ENCODE measurements at places on chromosomes 5 and 9.

DNA sequence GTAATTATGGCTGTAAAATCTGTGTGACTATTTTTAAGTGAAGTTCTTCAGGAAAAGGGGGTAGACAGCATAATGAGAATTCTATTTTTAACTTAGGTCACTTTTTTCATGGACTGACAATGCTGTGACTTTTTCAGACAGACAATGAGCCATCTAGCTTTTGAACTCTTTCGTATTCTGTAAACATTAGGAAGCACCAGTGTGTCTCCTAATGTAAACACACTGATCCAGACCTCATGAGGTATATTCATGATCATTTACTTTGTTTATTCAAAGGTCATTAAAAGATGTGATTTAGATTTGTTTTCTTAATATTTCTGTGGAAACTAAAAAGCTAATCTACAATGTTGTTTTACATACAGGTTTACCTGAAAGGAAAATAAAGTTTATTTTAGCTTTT lies 352.6 kb downstream of the ADGRV1 start:
- no peak for ATAC-seq

DNA sequence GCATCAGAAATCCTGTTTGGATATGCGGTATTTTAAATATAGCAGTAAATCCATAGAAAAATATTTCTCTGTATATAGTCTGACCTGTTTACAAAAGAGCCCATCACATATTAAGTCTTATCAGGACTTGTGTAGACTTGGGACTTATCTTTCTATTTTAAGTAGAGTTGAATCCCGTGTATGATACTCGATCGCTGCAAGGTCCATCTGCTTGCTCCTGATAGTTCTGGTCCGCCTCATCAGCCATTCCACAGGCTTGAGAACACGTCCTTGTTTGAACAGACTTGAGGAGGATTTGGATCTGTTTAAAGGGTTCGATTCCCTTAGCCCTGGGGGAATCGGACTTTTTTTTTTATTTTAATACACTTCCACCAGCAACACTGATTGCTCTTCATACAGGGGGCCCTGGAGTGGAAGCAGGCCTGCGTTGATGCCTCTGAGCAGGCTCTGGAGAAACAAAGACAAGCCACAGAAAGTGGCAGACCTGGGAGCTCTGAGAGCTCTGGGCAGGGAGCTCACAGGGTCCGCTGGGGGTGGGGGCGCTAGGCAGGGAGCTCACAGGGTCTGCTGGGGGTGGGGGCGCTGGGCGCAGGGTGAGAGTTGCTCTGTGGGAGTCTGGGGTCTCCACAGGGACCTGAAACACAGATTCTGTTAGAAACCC lies 112.2 kb downstream of the MVB12B start:
- no peak for ATAC-seq

- ATAC-seq: no peak
These were observed 31.7 kb downstream of the ADRB2 start for GRCh38 chr5:148858106-148858505.

- no peak for ATAC-seq
These were observed 163.7 kb upstream of the TRPC7 start for GRCh38 chr5:136529081-136529480.

DNA sequence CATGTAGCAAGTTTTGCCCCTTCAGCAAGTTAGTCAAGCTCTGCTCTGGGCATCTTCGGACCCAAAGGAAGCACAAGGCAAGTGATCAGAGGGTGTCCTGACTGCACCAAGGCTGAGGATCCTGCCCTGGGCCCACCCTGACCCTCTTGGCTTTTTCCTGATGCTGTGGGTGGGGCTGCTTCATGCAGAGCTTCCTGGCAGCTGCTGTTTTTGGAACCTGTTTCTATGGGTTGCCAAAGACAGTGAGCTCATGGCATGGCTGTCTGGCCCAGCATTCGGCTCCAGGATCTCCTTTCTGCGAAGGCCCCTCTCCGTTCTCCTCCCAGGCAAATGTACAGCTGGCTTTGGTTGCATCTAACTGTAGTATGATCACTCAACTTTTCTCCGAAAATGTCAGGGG lies 497.9 kb downstream of the ARHGEF28 start:
- peak; percentile 17 for ATAC-seq

GRCh38 chr9:35277628-35278359 lies 116.0 kb downstream of the UNC13B start:
- ATAC-seq: peak; percentile 78

GRCh38 chr9:126682113-126682810 lies 68.5 kb downstream of the LMX1B start:
- ATAC-seq: no peak

DNA sequence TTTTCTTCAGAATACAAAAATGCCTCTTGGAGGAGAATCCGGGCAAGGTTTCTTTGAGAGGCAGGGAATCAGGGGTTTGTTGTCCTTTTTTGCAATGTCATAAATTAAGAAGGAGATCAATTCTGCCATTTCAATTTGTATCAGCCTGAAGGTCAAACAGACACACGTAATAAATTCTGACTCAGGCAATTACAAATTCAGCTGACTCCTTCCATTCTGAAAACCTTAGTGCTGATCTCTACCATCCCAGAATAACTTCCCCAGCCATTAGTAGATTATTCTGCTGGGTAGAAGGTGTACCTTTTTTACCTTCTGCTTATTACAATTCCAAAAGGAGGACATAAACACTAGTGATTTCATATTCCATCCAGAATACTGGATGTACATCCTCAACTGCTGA lies 516.6 kb downstream of the AGTPBP1 start:
- ATAC-seq: no peak

GRCh38 chr5:139725073-139725830 lies 70.4 kb upstream of the PSD2 start:
- ATAC-seq: peak; percentile 88

DNA sequence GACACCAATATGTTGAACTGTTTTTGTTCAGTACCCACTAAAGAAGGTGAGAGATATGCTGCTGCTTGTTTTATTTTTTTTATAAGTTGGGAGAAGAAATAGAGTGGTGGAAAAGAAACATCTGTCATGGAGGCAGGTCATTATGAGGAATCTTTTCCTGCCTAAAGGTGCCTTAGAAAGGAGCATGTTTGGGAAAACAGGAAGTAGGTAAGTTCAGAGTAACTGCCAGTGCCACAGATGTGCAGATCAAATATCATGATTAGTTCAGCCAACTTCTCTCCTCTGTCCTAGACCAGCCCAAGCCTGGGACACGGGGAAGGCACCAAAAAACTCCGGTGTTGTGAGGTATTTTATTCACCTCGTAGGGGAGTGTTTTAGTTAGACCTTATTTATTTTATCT lies 144.2 kb downstream of the MAN2A1 start:
- ATAC-seq: no peak

DNA sequence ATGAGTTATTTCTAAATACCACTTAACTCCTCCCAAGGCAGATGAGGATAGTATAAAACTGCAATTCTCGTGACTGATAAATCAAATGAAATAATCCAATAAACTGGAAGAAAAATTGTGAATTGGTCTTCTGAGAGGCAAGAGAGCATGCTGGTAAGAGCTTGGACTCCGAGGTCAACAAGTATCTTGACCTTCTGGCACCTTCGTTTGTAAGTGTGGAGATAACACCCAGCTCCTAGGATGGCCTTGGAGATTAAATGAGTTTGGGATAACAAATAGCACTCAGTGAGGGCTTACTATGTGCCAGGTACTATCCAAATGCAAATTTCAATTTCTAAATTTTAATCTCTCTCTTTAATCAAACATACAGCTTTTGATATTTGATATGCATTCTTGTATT lies 866.3 kb upstream of the WWC1 start:
- ATAC-seq: no peak

DNA sequence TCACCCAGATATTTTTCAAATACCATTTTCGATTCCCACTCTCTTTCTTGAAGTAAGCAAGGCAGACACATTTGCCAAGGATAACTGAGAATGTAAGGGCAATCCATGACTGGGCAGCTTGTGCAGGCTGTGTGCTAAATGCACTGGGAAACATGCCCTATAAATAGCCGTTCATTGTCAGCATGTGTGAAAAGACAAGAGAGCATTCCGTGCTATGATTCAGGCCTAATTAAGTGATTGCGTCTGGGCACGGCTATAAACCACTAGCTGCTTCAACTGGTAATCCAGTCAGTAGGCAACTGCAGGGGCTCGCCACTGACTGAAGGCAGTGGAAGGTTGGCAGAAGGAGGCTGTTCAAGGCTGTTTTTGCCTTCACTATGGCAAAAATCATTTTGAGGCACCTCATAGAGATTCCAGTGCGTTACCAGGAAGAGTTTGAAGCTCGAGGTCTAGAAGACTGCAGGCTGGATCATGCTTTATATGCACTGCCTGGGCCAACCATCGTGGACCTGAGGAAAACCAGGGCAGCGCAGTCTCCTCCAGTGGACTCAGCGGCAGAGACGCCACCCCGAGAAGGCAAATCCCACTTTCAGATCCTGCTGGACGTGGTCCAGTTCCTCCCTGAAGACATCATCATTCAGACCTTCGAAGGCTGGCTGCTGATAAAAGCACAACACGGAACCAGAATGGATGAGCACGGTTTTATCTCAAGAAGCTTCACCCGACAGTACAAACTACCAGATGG lies at the start of gene HSPB3:
Gene HSPB3, plus strand, starts transcription at position 287 of the 745 bp plus-strand sequence. Its CDS starts 91 bp downstream, at position 378.
- peak; percentile 85 for ATAC-seq

- no peak for ATAC-seq
These were observed 132.0 kb downstream of the CRB2 start for GRCh38 chr9:123487944-123488548.

- peak; percentile 75 for ATAC-seq
These were observed 10.6 kb upstream of the P4HA2 start for GRCh38 chr5:132238169-132238744.

DNA sequence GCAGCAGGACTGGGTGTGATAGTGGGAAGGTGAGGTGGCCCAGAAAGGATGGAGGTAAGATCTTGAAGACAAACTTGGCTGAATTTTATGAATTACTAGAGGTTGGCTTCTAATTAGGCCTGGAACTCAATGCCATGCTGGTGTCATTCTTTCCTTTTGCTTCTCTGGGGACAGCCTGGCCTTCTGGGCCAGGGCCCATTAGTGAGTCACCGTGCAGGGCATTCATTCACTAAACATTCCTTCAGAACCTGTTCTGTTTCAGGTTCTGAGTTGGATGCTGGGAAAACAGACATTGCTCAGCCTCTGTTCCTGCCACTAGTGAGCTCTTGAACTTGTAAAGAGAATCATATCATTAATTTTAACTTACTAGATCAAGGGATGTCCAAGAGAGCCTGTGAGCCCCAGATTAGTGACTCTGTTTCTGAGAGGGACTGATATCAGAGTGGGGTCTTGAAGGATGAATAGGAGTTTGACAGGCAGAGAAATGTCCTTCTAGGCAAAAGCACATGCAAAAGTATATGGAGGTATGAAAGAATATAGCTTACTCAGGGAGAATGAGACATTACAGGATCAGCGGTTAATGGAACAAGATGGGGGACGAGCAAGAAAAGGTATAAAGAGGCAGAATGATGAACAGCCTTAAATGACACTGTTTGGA lies 66.5 kb downstream of the LHX2 start:
- ATAC-seq: no peak

DNA sequence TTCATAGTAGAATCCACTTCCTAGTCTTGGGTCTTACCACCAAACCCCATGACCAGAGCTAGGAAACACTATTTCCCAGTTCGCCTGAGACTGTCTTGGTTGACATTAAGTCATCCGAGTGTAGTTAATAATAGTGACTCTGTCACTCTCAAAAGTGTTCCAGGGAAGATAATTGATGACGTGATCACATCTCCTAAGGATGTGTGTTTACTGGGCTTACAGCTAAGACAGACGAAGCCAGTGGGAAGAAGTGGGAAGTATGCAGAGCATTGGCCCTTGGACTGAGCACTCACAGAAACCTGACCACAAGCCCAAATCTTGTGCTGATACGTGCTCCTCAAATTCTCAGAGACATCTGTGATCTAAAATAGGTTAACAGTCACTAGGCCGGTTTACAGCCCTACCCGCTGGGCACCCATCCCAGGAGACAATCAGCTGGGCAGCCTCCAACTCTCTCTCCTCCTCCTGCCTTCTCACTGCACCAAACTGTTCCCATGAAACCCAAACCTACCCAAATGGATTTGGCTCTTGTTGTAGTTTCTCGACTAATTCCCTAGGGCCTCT lies 316.6 kb downstream of the TLE1 start:
- no peak for ATAC-seq

GRCh38 chr9:14198841-14199455 lies 115.0 kb downstream of the NFIB start:
- peak; percentile 76 for ATAC-seq

GRCh38 chr5:31182136-31182535 lies 11.3 kb upstream of the CDH6 start:
- no peak for ATAC-seq

DNA sequence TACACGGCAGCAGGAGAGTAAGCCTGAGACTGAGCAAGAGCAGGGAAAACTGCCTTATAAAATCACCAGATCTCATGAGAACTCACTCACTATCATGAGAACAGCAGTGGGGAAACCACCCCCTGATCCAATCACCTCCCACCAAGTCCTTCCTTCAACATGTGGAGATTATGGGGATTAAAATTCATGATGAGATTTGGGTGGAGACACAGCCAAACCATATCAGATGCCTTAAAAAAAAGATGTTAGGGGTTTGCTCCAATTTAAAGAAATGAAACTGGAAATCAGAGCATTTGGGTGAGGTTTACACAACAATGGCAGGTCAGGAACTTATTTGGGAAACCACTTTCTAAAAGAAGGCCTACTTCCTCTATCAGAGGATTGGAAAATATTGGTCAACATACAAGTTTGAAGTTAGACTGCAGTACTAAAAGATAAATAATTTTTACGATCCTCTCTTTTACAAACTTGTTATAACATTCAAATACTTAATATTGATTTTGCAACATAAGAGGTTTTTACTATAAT lies 105.1 kb downstream of the FBN2 start:
- no peak for ATAC-seq

DNA sequence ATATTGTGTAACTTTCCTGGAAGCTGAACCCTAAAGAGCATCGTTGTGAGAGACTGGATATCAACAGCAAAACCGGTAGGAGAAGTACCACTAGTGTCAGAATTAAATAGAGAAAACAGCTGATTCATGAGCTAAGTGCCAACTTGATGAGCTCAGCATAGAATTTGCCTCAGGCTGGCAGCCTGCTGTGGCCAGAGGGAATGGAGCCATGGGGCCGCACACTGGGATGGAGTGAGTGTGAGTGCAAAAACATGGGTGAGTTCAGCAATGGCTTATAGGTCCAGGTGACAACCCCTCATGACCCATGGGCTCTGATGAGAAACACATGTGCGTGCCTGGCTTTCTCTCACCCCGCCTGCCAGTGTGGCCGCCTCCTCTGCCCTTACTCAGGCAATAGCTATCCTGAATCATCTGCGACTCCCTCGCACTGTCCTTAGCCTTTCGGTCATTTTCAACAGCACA lies 25.4 kb downstream of the ADAMTS16 start:
- ATAC-seq: no peak

Measured in gastroesophageal sphincter (tissue), 4 donors.